Stimulated activated CD4-positive, alpha-beta T cell treated with anti-CD3 and anti-CD28 coated beads, Interleukin-1b, Interleukin-23, amount 100 ng/mL, for 1 hour (primary cell): ENCODE measurements at places on chromosomes 12 and 14.

DNA sequence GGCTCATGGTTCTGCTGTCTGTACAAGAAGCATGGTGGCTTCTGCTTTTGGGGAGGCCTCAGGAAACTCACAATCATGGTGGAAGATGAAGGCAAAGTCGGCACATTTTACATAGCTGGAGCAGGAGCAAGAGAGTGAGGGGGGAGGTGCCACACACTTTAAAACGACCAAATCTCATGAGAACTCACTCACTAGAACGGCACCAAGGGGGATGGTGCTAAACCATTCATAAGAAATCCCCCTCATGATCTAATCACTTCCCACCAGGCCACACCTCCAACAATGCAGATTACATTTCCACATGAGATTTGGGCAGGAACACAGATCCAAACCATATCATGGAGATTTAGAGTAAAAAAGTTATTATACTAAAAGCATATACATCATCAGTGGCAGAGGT, 13.6 kb upstream of the LEMD3 start:
- no peak for DNase-seq

- DNase-seq, result no peak
Observed at GRCh38 chr12:28879379-28879778, 269.7 kb upstream of the FAR2 start.

DNA sequence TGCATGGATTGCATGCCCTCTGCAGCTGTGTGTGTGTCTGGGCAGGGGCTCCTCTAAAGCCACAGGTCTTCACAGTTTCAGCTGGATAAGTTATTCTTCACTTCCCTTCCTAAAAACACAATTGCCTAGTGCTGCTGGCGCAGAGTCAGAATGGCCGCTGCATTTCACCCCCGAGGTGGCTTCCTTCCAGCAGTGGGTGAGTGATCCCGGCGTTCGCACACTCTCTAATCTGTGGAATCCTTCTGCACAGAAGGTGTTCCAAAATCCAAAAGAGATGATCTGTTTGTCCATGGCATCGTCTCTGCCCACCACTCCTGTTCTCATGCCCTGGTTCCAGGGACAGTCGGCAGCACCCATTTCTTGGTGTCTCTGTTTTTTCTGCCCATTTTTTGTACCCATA, 340.7 kb downstream of the DPF3 start:
- no peak for DNase-seq

- no peak for DNase-seq
Observed at GRCh38 chr12:44441155-44441554, 435.0 kb downstream of the NELL2 start.

DNA sequence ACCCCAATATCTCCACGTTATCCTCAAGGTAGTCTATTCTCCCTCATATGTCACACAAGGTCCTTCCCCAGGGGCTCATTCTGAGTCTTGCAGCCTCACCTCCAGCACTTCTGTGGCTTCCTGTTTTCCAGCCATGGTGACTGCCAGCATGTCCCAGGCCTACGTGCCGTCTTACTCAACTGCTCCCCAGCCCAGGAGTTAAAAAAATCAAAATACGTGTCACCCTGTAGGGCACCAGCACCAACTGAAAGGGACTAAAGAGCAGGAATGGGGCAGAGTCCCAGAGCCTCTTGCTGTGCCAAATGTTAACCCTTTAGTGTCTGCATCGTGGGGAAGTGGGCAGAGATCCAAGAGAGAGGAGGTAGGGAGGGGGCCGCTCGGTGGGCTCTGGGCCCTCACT, 37.0 kb upstream of the MED13L start:
- no peak for DNase-seq
